ENCODE measurements at places on chromosomes 12 and 14.

DNA sequence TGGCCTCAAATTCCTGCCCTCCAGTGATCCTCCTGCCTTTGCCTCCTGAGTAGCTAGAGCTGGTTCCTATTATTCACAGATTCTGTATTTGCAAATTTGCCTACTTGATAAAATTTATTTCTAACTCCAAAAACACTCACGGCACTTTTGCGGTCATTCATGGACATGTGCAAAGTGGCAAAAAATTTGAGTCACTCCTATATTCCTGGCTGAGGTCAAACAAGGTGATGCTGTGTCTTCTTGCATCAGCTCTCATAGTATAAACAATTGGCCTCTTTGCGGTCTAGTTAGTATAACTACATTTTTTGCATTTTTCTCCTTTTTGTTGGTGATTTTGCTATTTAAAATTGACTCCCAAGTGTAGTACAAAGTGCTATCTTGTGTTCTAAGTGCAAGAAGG is 24.7 kb downstream of the ATF1 start:
- peak; percentile 67 for DNase-seq

- peak; percentile 70 for DNase-seq
These were observed 617.6 kb downstream of the LRFN5 start for GRCh38 chr14:42224053-42224888.

- no peak for DNase-seq
These were observed 155.8 kb upstream of the FKBP4 start for GRCh38 chr12:2639020-2639298.

DNA sequence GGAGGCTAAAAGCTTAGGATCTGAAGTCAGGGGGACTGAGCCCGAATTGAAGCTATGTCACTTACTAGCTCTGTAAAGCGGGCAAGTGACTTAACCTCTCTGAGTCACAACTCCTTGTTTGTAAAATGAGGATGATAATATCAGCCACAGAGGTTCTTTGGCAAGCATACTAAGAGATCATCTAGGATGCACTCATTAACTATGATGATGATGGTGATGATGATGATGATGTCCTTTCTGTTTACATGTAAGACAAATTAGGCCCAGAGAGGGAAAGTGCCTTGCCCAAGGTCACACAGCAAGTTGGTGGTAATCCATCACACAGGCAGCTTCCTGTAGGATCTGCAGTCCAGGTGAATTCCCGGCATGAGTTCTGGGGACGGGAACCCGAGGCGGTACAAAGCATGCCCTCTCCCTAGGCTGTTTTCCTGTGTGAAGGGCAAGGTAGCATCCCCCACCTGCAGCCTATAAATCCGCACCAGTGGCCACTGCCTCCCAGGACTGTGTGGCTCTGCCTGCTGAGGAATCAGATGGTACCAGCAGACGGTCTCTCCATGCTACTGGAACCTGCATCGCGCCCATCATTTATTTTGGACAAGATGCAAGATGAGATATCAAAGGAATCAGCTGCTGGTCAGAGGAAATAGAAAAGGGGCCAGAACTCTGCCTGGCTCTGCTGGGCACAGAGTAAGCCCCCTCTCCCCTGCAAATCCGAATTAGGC is 55.2 kb downstream of the MAP1LC3B2 start:
- DNase-seq: no peak

- no peak for DNase-seq
These were observed 466.2 kb upstream of the FOXG1 start for GRCh38 chr14:28300356-28300755.
